ENCODE measurements at places on chromosomes 5 and 9. TPM values are rescaled to one million over a fixed set of nuclear protein-coding genes. Genes with fewer than 3 reads are reported as not detected.

DNA sequence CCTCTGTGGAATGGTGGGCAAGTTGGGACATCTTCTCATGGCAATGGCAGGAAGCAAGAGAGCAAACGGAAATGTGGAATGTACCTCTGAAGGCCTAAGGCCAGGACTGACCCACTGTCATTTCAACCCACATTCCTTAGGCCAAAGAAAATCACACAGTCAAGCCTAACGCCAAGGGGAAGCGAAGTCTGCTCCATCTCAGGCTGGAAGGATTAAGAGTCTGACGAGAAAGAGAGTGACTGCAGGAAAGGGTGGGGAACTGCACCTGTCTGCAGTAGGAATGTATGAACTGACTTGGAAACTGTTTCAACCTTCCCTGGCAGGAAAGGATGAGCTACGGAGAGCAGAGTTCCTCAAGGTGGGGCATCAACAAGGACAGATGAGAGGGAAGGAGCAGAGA lies 90.2 kb upstream of the TAS2R1 start:
- no peak for DNase-seq

- DNase-seq: no peak
These were observed 320.1 kb downstream of the TRPM3 start for GRCh38 chr9:70801181-70801829.

GRCh38 chr9:6852243-6852963 lies 94.6 kb downstream of the KDM4C start:
- no peak for DNase-seq

GRCh38 chr5:132815454-132815853 lies 2.4 kb downstream of the SOWAHA start:
- DNase-seq: no peak

Gene ESM1
- polyA plus RNA-seq: 0.35 TPM

Gene BASP1
- 227 TPM for polyA plus RNA-seq

Gene PCDHGB3
- 4.3 TPM for polyA plus RNA-seq

Gene SPAG8
- 0.58 TPM for polyA plus RNA-seq
